ENCODE measurements at places on chromosomes 16 and 17.

GRCh38 chr17:7852919-7853690, 1.8 kb upstream of the TMEM88 start:
- DNase-seq, result no peak

DNA sequence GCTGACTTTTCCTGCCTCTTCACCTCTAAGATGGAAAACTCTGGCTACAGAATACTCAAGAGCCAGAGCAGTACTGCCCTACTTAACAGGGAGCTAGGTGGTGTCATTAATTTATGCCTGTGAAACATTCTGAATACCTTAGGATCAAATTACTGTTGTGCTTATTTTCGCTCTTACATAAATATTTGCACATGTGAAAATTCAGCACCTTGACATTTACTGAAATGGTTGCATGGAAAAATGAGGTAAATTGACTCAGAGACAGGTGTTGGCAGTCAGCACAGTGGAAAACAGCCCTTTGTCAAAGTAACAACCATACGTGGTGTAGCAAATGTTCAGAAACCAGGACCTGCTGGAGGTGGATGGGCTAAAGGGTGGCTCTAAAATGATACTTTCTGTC, 193.6 kb downstream of the CDH8 start:
- DNase-seq, result no peak

- no peak for DNase-seq
Observed at GRCh38 chr17:10050597-10051101, 145.6 kb upstream of the RCVRN start.

- DNase-seq, result peak; percentile 68
Observed at GRCh38 chr17:63406689-63407330, 39.3 kb downstream of the CYB561 start.

DNA sequence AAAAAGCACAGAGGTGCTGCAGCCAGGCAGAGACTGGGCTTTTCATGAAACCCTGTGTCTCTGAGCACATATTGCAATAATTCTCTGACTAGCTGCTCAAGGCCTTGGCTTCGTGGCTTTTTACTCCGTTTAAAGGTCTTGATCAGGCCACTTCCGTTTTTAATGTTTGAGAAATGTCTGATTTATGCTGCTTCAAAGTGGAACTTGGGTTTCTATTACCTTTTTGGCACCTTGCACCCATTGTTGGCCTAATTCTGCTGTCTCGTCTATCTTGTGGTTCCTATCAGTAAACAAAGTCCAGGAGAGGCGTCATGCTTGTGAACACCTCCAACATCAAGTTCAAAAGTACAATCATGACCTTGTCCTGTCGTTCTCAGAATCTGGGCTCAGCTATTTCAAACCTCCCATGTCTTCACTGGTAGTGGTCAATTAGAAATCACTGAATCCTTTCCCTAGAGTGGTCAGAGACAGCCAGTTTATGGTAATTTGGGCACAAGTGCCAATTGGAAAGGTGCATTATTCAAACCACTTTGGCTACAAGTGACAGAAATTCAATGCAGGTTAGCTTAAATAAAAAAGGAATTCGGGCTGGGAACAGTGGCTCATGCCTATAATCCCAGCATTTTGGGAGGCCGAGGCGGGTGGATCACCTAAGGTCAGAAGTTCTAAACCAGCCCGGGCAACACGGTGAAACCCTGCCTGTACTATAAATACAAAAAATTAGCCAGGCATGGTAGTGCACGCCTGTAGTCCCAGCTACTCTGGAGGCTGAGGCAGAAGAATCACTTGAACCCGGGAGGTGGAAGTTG, 33.3 kb upstream of the METTL9 start:
- DNase-seq, result no peak

- no peak for DNase-seq
Observed at GRCh38 chr17:28863953-28864352, 9.1 kb downstream of the ERAL1 start.

DNA sequence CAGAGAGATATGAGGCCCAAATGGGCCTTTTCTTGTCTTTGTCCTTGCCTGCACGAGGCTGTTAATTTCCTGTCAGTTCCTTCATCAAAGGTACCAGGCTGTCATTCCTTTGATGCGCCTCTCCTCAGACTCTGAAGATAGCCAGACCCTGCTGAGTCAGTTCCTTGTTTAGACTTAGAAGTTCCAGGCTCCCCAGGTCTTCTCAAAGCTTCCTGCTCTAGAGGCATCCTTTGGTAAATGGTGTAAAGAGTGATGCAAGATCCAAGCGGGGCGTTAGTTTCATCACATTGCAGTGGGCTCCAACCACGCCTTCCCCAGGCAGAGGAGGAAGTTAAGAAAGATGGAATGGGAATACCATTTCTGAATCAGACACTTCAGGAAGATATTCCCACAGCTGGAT, 4.0 kb upstream of the CDH11 start:
- no peak for DNase-seq

DNA sequence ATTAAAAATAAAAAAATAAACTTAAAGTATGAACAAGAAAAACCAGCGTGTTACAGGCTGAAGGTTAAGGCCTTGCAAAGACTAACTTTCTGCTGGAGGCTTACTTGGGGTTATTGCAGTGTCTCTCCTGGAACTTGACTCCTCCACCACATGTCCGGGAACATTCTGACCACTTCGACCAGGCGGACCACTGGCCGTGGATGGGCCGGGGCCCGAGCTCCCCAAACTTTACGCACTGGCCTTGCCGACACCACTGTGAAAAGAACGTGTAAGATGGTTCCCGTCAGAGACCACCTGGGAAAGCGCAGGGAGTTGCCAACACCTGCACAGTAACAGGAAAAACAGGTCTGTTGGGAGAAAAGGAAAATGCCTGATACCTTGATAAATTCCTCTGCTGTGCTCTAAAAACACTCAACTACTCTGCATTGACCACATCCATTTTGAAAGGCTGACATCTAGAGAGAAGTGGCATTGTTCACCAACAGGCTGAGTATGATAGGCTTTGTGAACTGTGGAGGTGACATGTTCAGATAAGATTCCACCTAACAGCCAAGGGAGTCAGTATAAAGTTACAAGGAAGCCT, 99.1 kb downstream of the ADAMTS18 start:
- no peak for DNase-seq

DNA sequence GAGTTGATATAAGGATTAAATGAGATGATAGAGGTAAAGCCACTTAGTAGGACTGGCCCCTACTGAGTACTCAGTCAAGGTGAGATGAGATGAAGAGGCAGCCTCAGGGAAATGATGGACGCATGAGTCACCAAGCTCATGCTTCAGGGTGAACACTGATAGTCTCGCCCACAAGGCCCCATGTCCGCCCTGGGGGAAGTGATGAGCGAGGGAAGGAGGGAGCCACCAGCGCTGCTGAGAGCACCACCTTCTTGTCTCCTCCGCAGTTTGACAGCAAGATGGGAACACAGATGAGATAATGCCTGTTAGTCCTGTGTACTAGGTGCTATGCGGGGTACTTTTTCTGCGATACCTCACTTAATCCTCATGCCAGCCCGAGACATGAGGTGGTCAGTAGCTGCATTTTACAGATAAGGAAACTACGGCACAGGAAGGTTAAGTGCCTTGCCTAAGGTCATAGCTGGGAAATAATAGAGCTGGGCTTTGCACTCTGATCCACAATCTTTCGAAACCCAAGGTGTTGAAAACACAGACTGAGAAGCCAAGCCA, 383.0 kb downstream of the CPPED1 start:
- no peak for DNase-seq

GRCh38 chr16:54237-54581, 581 bp downstream of the SNRNP25 start:
- DNase-seq, result no peak

GRCh38 chr17:7398612-7399011, 4.3 kb upstream of the PLSCR3 start:
- DNase-seq, result no peak

GRCh38 chr17:5797447-5798050, 213.2 kb upstream of the NLRP1 start:
- no peak for DNase-seq

DNA sequence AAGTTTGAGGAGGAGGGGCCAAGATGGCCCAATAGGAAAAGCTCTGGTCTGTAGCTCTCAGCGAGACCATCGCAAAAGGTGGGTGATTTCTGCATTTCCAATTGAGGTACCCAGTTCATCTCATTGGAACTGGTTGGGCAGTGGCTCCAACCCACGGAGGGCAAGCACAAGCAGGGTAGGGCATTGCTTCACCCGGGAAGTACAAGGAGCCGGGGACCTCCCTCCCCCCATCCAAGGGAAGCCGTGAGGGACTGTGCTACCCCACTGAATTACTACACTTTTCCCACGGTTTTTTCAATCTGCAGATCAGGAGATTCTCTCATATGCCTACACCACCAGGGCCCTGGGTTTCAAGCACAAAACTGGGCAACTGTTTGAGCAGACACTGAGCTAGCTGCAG, 58.0 kb upstream of the EFCAB3 start:
- no peak for DNase-seq

DNA sequence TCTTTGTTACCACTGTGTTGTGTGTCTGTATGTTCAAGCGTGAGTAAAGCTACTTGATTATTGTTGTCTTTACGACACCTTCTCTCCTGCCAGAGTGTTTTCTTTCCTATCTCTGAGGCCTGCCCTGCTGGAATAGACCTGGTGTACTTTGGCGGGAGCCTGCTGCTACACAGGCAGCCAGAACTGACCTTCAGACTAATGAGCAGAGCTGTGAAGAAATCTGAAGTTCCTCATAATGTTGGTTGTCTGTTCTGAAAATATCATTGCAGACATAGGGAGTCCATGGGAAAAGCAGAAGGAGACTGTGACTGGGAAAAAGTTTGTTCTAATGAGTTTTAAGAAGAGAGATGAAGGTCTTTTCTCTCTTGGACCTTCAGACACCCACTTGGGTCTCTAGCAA, 9.8 kb downstream of the RHOT1 start:
- no peak for DNase-seq

DNA sequence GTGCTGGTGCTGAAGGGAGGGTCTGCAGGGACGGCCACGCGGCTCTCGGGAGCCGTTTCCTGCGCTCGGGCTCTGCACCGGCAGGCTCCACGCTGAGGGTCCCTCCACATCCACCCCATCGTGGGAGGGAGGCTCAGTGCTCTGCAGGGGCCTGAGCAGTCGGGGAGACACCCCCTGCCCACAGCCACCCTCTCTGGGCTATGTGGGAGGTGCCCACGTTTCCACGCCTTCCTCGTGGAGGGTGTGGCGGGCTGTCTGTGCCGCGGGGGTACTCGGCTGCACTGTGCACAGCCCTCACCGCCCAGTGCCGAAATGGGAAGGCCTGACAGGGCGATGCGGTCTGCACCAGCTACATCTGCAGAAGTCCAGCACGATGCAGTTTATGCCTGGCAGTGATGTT, 25.5 kb upstream of the ZNF750 start:
- DNase-seq, result no peak

- no peak for DNase-seq
Observed at GRCh38 chr17:43043307-43043706, 18.3 kb downstream of the RND2 start.

DNA sequence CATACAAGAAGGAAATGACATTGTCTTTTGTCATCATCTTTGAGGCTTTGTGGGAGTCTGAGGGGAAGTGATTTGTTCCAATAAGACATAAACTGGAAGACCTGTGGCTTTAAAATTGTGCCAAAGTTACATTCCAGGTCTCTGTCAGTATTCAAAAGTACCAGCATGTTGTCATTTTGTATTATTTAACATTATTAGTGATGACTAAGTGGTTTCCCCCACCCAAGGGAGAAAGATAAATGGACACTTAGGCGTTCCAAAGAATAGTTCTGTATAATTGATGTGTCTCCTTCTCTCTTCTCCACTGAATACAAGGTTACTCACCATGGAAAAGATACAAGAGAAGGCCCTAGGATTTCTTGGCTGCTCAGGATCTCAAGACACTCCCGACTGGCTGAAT, 3.8 kb downstream of the CFAP97D1 start:
- DNase-seq, result no peak

DNA sequence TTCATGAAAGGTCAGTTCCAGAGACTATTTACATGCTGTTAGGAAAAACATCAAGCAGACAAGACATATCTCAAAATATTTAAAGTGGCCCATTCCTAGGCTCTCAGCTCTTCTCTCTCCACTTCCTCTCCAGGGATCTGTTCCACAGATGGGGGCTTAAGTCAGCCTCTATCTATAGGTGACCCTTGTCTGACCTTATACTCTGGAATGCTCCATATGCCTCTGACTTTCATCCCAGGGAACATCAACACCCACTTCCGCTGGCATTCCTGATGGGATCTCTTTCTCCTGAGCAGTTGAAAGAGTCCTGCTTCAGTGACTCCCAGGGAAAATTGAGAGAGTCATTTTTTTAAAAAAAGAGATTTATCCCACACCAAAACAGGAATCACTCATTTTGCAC, 11.5 kb upstream of the WIPI1 start:
- no peak for DNase-seq

- no peak for DNase-seq
Observed at GRCh38 chr16:89361751-89362539, 128.4 kb downstream of the ANKRD11 start.

DNA sequence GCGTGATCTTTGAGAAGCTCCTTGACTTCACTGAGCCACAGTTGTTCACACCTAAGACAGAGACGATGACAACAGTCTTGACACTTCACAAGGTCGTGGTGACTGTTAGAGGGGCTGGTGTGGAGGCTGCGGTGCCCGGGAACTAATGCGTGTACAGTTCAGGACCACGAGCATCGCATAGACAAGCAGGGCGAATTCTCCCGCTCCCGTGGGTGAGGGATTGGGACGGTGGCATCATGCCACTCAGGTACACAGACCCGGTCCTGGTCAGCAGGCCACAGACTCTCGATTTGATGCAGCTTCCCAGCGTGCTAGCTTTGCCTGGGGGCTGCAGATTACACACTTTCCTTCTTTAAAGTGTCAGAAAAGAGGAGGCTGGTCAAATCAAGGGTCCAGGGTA, 24.7 kb downstream of the CEP295NL start:
- no peak for DNase-seq

- no peak for DNase-seq
Observed at GRCh38 chr16:23379707-23380106, 73.3 kb downstream of the COG7 start.

DNA sequence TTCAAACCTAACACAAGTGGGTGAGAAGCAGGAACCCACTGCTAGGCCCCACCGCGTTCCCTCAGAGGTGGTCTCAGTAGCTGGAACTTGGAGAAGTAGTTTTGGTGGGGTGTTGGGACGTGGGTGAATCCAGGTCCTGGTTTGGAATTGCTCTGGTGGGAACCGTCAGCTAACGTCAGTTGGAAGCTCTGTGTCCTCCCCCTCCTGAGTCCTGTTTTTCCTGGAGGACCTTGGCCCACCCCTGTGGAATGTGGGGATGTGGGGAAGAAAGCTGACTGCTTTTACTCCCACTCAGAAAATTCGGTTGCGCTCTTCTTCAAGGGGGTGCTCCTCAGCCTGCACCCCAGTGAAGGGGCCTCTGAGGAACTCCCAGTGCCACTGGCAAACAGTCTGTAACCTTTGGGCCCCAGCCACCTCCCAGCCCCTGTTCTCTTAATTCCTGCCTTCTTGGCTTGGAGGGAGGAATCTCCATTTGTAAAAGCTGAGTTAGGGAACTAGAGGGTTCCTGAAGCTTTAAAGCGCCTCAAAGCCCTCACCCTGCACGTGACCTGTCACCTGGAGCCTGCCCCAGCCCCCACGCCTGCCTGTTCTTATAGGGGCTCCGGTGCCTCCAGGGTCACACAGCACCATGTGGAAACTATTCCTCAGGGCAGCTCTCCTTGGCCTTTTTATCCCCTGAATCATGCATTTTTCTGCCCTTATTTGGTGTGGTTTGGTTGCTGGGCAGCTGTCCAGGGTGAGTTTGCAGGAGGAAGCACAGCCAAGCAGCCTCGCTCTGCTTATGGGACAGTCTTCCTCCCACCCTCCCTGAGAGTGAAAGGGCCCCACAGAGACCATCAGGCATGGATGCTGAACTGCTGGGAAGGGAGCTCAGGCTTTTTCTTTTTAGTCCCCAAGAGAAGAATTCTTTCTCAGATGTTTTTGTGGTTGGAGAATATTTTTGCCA, 16.2 kb upstream of the NAGLU start:
- DNase-seq, result no peak
